ENCODE measurements at places on chromosomes 1 and 21.

GRCh38 chr1:74771913-74772515, 39.1 kb downstream of the TYW3 start:
- H3K4me3 ChIP-seq = no peak overlapping the region
- H3K4me1 ChIP-seq = no peaks in the 10 kb centered on the region

GRCh38 chr1:204563780-204564179, 47.6 kb downstream of the MDM4 start:
- no peak overlapping the region for H3K4me3 ChIP-seq
- DNase-seq = no peak
- no peaks in the 10 kb centered on the region for H3K36me3 ChIP-seq
- H3K27ac ChIP-seq = no peak overlapping the region

- DNase-seq = no peak
- H3K27ac ChIP-seq = no peak overlapping the region
- H3K36me3 ChIP-seq = no peaks in the 10 kb centered on the region
- H3K27me3 ChIP-seq = no peaks in the 10 kb centered on the region
- H3K4me1 ChIP-seq = no peaks in the 10 kb centered on the region
- H3K4me3 ChIP-seq = no peak overlapping the region
Measured at GRCh38 chr1:155424091-155424490, 103.4 kb downstream of the RUSC1 start.

- H3K27me3 ChIP-seq = no peaks in the 10 kb centered on the region
- H3K27ac ChIP-seq = no peak overlapping the region
- H3K4me3 ChIP-seq = no peak overlapping the region
- H3K36me3 ChIP-seq = no peaks in the 10 kb centered on the region
Measured at GRCh38 chr1:9324246-9325096, 31.8 kb downstream of the SPSB1 start.

- no peak overlapping the region for H3K27ac ChIP-seq
- H3K27me3 ChIP-seq = no peaks in the 10 kb centered on the region
- H3K36me3 ChIP-seq = no peaks in the 10 kb centered on the region
- no peaks in the 10 kb centered on the region for H3K4me1 ChIP-seq
- no peak for DNase-seq
Measured at GRCh38 chr1:38827318-38827717, 32.3 kb downstream of the RRAGC start.

- H3K36me3 ChIP-seq = no peaks in the 10 kb centered on the region
- no peak overlapping the region for H3K4me3 ChIP-seq
- H3K4me1 ChIP-seq = no peaks in the 10 kb centered on the region
Measured at GRCh38 chr1:115365738-115366137, 27.7 kb upstream of the NGF start.

GRCh38 chr1:54220004-54220811, 20.2 kb downstream of the MRPL37 start:
- H3K27me3 ChIP-seq = no peaks in the 10 kb centered on the region
- H3K4me3 ChIP-seq = no peak overlapping the region
- no peaks in the 10 kb centered on the region for H3K4me1 ChIP-seq

DNA sequence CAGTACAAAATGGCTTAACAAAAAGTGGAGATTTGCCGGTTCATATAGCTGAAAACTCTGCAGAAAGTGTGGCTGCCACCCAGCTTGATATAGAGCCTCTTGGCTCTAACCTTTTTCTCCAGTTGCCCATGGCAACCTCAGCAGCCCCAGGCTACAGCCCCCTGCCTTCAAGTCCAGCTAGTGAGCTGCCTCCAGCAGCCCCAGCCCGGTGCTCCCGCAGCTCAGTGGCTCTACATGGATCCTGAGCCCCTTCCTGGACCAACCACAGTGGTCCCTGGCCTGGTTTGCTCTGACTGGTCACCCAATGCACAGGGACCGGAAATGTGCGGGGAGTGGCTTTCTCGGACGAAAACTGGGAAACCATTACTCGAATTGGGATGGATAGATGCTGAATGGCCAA, 13.3 kb upstream of the ATF3 start:
- H3K27ac ChIP-seq = no peak overlapping the region
- DNase-seq = no peak
- no peaks in the 10 kb centered on the region for H3K4me1 ChIP-seq
- H3K36me3 ChIP-seq = no peaks in the 10 kb centered on the region
- no peaks in the 10 kb centered on the region for H3K27me3 ChIP-seq

- no peak overlapping the region for H3K4me3 ChIP-seq
- DNase-seq = no peak
- H3K36me3 ChIP-seq = no peaks in the 10 kb centered on the region
- peaks cover 7% of the 10 kb centered on the region for H3K4me1 ChIP-seq
- no peaks in the 10 kb centered on the region for H3K27me3 ChIP-seq
Measured at GRCh38 chr1:211381481-211382181, 55.0 kb downstream of the TRAF5 start.

GRCh38 chr1:111604931-111605330, 14.7 kb upstream of the RAP1A start:
- H3K27ac ChIP-seq = no peak overlapping the region
- no peak overlapping the region for H3K4me3 ChIP-seq
- H3K27me3 ChIP-seq = no peaks in the 10 kb centered on the region
- H3K4me1 ChIP-seq = no peaks in the 10 kb centered on the region
- DNase-seq = no peak
- no peaks in the 10 kb centered on the region for H3K36me3 ChIP-seq

- H3K4me3 ChIP-seq = no peak overlapping the region
- no peaks in the 10 kb centered on the region for H3K36me3 ChIP-seq
- H3K27ac ChIP-seq = no peak overlapping the region
- H3K27me3 ChIP-seq = no peaks in the 10 kb centered on the region
- H3K4me1 ChIP-seq = no peaks in the 10 kb centered on the region
Measured at GRCh38 chr1:214447557-214447871, 103.9 kb downstream of the PTPN14 start.

DNA sequence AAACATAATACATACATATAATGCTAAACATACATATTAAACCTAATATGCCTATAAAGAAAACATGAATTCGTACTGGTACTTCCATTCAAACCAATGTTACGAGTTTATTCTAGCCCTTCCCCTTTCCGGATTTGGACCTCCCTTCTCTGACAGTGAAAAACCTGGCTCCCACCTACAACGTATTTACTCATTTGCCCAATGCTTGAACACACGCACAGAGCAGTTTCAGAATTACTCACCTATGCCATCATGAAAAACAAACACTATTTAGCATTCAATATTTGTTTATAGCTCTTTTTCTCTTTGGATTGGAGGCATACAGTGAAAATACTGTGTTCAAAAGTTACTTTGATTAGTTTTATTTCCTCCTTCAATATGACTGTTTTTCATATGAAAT, 204.4 kb downstream of the LMX1A start:
- no peak overlapping the region for H3K4me3 ChIP-seq
- no peak for DNase-seq
- H3K36me3 ChIP-seq = no peaks in the 10 kb centered on the region
- H3K27me3 ChIP-seq = no peaks in the 10 kb centered on the region

DNA sequence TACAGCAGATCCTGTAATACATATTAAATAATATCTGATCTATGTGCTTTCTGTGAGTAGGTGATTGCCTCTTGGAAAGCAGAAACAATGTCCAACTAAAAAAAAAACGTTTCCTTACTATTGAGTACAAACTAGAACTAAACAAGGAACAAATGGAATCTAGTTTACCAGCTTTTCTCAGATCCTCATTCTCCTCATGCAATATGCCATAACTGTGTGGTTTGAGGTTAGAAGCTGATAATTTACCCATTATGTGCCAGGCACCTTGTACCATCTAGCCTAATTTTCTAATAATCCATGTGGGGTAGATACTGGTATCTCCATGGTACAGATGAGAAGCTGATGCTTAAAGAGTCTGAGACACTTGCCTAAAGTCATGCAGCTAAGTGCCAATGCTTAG, 154.7 kb downstream of the PTGER3 start:
- no peaks in the 10 kb centered on the region for H3K4me1 ChIP-seq
- H3K27ac ChIP-seq = no peak overlapping the region
- no peak for DNase-seq
- H3K4me3 ChIP-seq = no peak overlapping the region

- H3K27me3 ChIP-seq = peaks cover 6% of the 10 kb centered on the region
- H3K27ac ChIP-seq = no peak within 1 kb of the TSS
- H3K36me3 ChIP-seq = no peaks in the 10 kb centered on the region
- peak within 1 kb of the TSS; percentile 44 for H3K4me3 ChIP-seq
Measured at GRCh38 chr1:204685236-204686006, at the start of gene LRRN2. TSS of gene LRRN2 (minus strand) at chr1:204685738. CDS start at chr1:204619992, 65,746 bp downstream.

GRCh38 chr1:3894626-3895278, 5.3 kb downstream of the C1orf174 start:
- no peaks in the 10 kb centered on the region for H3K27me3 ChIP-seq
- no peaks in the 10 kb centered on the region for H3K36me3 ChIP-seq
- H3K4me1 ChIP-seq = peaks cover 6% of the 10 kb centered on the region
- no peak overlapping the region for H3K27ac ChIP-seq
- no peak overlapping the region for H3K4me3 ChIP-seq

- H3K27ac ChIP-seq = no peak overlapping the region
- no peak for DNase-seq
- peaks cover 13% of the 10 kb centered on the region for H3K4me1 ChIP-seq
Measured at GRCh38 chr1:230321741-230322420, 104.3 kb downstream of the PGBD5 start.

DNA sequence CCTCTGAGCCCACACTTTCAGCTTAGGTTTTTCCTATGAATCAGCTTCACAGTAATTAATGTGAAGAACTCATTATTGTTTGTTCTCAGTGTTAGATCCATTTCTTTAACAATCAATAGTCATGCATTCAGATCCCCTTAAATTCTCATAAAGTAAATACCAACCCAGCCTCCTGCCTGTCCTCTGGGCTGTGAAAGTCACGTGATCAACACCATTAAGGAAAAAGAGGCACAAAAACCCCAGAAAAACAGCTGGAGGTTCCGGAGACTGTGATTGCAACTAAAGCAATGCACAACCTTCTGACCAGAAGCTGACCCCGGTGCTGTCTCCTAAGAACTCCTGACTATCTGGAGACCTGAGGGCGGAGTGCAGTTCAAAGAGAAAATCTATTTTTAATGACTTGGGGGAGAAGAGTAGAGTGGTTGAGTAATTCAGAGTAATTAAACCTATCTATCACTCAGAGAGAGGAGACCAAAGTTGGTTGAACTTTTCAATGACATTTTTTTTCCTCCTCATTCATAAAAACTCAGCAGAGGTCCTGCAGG, 132.5 kb downstream of the PLXNA2 start:
- no peaks in the 10 kb centered on the region for H3K36me3 ChIP-seq
- H3K27me3 ChIP-seq = no peaks in the 10 kb centered on the region
- no peak for DNase-seq

- H3K27ac ChIP-seq = no peak overlapping the region
- H3K4me1 ChIP-seq = peaks cover 28% of the 10 kb centered on the region
- peaks cover 33% of the 10 kb centered on the region for H3K36me3 ChIP-seq
- no peak overlapping the region for H3K4me3 ChIP-seq
- no peak for DNase-seq
Measured at GRCh38 chr1:226404063-226404903, 3.6 kb downstream of the PARP1 start.

GRCh38 chr1:24555591-24556413, at the start of gene NCMAP:
TSS of gene NCMAP (plus strand) at chr1:24556087. CDS start at chr1:24595431, 39,344 bp downstream.
- DNase-seq = peak; percentile 69
- peak within 1 kb of the TSS; percentile 42 for H3K4me3 ChIP-seq
- H3K27me3 ChIP-seq = no peaks in the 10 kb centered on the region
- no peaks in the 10 kb centered on the region for H3K36me3 ChIP-seq

DNA sequence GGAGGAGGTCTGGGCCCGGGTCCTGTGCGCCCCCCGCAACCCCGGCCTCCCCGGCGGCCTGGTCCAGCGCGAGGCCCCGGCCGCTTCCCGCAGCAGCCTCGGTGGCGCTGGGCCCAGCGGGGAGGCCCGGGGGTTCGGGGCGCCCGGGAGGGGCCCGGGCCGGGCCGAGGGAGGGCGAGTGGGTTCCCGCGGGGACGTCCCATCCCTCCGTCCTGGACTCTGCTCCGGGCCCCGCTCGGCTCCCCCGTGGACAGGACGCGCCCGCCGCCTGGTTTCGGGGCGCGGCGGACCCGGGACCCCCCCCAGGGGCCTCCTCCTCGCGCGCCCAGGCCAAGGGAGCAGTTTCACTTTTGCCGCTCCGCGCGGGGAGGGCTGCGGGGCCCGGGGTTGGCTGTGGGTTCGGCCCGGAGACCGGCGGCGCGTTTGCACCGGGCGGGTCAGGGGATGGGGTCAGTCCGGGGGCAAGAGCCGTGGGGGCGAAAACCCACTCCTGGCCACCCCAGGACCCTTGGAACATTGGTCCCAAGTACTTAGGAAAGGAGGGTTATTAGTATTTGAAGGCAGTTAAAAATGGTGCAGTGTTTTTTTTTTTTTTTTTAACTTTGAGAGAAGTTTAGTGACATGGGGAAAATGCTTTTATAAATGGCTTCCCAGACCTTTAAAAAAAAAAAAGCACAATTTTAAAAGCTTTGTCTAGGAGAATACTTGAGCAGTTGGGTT, 677 bp downstream of the AGPAT3 start:
- H3K4me3 ChIP-seq = peak overlapping the region; percentile 97
- peak overlapping the region; percentile 78 for H3K27ac ChIP-seq
- H3K27me3 ChIP-seq = no peaks in the 10 kb centered on the region
- peaks cover 40% of the 10 kb centered on the region for H3K4me1 ChIP-seq
- no peaks in the 10 kb centered on the region for H3K36me3 ChIP-seq
- DNase-seq = peak; percentile 74

GRCh38 chr1:31387612-31388011, 14.7 kb upstream of the FABP3 start:
- H3K4me1 ChIP-seq = no peaks in the 10 kb centered on the region
- H3K27me3 ChIP-seq = no peaks in the 10 kb centered on the region
- H3K36me3 ChIP-seq = no peaks in the 10 kb centered on the region
- H3K27ac ChIP-seq = no peak overlapping the region
- H3K4me3 ChIP-seq = no peak overlapping the region

DNA sequence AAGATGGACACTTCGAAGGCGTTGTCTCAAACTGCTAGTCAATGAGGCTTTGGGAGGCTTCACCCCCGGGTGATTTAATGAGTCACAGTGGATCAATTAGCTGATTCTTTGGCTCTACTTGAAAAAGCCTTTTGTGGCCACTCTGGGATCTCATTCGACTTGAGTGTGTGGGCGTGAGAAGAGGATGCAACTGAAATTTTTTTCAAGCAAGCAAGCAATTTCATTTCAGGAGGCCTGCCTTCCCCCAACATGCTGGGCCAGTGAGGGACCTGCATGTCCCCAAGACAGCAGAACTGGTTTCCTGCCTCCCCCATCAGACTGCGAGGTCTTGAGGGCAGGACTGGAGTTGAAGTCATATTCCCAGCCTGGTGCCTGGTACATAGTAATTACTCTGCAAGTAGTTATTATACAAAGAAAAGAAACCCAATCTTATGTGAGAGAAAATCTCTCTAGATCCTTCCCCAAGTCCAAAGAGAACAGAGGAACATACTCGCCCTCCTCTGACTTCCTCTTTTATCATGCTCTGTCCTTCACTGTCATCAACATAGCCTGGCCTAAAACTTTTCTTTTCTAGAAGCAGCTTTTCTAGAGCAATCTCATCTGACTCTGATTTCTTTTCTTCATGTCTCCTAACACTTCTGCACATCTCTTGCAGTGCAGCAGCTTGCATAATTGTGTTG, 22.7 kb downstream of the SYT6 start:
- no peak for DNase-seq
- no peaks in the 10 kb centered on the region for H3K27me3 ChIP-seq
- H3K4me3 ChIP-seq = no peak overlapping the region
- H3K36me3 ChIP-seq = no peaks in the 10 kb centered on the region
- no peak overlapping the region for H3K27ac ChIP-seq

All from liver (tissue), 10 donors.